SK-N-SH (cell line): ENCODE measurements at places on chromosomes 4 and X.

GRCh38 chr4:6929812-6930464 lies 20.3 kb downstream of the TBC1D14 start:
- DNase-seq = no peak

GRCh38 chrX:18855919-18856644 lies 127.8 kb downstream of the PHKA2 start:
- DNase-seq = no peak

DNA sequence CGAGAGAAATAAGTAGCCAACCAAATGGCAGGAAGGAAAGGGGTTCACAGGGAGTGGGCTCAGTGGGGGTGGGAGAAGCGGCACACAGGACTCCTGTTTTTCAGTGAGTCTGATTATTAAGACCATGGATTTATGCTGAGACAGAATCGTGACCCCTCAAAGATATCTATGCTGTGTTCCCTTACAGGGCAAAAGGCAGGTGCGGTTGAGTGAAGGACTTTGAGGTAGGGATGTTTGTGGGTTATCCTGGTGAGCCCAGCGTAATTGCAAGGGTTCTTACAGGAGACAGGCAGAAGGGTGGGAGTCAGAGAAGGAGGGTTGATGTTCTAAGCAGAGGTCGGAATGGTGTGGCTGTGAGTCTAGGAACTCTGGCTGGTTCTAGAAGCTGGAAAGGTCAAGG lies 73.0 kb downstream of the EVC start:
- DNase-seq = no peak

DNA sequence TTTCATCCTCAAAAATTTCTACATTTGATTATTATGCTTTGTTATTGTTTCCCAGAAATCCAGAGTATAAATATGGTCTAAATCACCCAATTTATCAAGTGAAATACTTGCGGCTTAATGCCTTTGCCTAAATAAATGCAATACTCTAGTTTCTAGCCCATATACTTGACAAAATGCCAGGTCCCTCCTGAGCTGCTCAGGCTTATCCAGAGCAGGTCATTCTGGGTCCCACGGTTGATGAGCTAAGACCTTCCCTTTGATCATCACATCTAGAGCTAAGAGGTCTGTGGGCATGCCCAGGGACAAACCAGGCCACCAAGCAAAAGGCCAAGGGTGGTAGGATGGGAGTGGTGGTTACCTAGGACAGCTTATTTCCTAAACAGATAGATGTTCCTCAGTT lies 180.1 kb downstream of the SMIM20 start:
- DNase-seq = no peak

GRCh38 chr4:186693159-186693815 lies 30.4 kb downstream of the FAT1 start:
- no peak for DNase-seq

DNA sequence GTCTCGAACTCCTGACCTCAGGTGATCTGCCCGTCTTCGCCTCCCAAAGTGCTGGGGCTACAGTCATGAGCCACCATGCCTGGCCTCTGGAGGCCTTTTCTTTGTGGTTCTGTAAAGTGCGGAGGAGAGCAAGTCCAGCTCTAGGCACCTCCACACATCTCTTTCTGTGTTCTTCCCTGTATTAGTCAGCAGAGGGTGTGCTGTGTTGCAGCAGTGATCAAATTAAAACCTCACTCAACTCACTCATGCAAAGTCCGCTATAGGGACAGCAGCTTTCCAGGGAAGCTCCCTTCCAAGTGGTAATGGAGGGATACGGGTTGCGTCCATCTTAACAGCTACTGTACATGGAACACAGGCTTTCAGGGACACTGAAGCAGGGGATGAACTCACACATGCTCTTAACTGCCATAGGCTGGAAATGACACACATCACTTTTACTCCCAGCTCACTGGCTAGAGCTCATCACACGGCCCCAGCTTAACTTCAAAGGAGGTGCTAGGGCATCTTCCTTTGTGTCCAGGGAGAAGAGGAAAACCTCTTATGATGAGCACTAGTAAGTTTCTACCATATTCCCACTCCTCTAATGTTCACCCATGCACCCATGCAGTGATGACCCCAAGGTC lies 36.0 kb upstream of the CCNG2 start:
- DNase-seq = no peak

- DNase-seq = peak; percentile 54
These were observed 90.2 kb upstream of the PDLIM3 start for GRCh38 chr4:185625503-185625902.

GRCh38 chrX:106999002-106999975 lies 723 bp downstream of the MORC4 start:
- peak; percentile 54 for DNase-seq

GRCh38 chr4:16728849-16729248 lies 169.6 kb downstream of the LDB2 start:
- no peak for DNase-seq

DNA sequence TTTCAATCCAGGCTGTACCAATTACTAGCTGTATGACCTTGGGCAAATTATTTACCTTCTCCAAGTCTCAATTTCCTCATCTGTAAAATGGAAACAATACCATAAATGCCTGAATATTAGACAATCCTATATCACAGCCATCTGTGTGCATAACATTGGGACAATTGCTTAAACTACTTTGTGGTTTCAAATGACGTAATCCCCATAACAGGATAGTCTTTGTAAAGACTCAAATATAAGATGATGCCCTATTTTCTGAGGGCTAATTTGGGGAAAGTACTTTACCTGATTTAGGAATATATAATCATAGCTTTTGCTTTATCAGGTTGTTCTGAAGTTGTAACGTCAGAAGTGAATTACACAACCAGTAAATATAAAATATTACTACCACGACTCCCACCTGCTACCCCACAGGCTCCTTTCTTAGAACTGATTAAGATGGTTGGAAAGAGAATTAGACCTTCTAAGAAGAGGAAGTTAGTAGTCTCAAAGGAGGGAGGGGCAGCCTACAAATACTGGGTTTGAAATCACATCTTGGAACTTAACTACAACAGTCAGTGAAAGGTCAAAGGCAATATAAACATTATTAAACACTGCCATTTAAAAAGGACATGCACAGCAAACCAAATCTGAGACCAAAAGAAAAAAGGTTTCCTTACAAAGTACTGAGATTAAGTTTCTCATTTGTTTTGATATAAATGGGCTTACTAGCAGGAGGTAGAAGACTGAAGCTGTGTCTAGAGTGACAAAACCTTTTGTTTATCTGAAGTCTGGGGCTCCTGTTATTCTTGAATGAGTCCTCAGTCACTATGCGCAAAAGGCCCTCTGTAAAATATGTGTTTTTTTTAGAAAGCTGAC lies 215.0 kb downstream of the SCFD2 start:
- no peak for DNase-seq

- no peak for DNase-seq
These were observed 298.5 kb upstream of the AADAT start for GRCh38 chr4:170388255-170388654.

DNA sequence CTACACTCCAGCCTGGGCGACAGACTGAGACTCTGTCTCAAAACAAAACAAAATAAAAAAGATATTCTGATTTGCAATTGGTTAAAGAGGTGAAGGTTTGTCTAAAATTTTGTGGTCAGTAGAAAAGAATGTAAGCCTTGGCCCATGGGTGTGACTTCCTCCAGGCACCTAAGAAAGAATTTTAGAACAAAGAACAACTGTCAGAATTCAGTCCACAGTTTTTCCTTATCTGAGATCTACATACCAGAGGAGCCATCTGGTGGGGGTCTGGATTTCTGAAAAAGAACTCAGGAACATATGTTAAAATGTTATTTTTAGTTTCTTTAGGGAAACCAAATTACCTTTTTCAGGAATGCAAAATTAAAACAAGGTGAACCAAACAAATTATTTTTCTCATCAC lies 434.1 kb downstream of the ANKRD50 start:
- DNase-seq = peak; percentile 29

GRCh38 chrX:119325456-119325855 lies 73.7 kb upstream of the SLC25A43 start:
- DNase-seq = no peak

- DNase-seq = no peak
These were observed 1137.6 kb downstream of the C4orf33 start for GRCh38 chr4:130233377-130234047.
